ENCODE measurements at places on chromosomes 7 and 10.

GRCh38 chr10:69009360-69009759 is 20.8 kb downstream of the KIFBP start:
- DNase-seq: no peak

DNA sequence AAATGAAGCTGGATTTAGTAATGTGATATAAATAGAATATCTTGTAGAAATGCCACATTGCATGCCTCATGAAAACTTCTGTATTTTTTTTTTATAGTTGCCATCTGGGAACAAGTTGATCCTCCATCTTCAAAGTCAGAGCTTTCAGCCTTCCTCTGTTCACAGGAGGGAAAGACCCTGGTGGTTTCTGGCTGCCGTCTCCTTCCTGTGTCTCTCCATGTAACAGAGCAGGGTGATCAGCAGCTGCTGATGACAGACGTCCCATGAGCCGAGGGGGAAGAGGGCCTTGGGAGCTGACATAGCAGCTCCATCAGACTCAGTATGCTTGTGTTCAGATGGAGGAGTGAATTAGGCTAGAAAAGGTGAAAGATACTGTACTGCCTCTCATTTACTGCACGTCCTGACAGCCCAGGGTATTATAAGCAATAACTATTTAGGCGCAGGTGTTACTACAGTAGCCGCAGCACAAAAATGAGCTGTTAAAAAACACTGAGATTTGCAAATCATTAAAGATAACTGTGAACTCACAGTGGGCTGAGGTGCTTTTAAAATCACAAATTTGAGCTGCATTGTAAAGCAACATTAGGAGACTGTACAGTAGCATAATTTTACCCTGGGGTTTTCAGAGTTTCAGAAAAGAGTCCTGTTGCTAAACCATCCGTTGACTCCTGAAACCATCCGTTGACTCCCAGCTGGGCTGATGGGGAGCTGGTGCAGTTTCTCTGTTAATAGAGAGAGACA is 103.3 kb downstream of the CFAP58 start:
- DNase-seq: no peak

- no peak for DNase-seq
Measured at GRCh38 chr10:106500925-106501525, 663.5 kb downstream of the SORCS1 start.

- no peak for DNase-seq
Measured at GRCh38 chr7:130903358-130903974, 169.5 kb upstream of the KLF14 start.
